ENCODE measurements at places on chromosomes 2 and 18.

DNA sequence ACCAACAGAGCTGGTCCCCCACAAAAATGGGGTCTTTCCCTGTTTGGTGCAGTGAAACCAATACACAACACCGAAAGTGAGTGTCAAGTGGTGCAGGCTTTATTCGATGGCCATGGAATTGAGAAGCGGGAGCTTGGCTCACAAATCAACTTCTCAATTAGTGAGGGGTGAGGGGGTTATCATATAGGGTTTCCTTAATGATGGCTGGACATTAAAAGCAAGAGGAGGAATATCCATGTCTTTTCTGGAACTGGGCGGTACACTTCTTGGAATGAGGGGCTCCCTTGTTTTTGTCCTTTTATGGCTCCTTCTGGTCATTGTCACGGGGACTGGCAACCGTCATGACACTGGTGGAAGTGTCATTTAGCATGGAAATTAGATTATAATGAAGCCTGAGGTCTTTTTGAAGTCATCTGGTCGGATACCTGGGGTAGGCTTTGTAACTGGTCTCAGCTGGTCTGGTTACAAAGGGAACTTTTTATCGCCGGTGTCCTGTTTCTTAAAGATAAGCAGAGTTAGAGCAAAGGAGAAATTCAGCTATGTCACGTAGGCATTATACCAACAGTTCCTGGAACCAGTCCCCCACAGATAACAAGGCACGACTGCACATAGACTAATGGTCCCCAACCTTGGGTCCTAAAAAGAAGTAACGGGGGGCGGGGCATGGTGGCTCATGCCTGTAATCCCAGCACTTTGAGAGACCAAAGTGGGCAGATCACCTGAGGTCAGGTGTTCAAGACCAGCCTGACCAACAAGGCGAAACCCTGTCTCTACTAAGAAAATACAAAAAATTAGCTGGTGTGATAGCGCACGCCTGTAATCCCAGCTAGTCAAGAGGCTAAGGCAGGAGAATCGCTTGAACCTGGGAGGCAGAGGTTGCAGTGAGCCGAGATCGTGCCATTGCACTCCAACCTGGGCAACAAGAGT is 93.5 kb upstream of the NDUFV2 start:
- DNase-seq = no peak

- DNase-seq = no peak
Observed at GRCh38 chr2:175834477-175834876, 167.6 kb downstream of the LNPK start.

DNA sequence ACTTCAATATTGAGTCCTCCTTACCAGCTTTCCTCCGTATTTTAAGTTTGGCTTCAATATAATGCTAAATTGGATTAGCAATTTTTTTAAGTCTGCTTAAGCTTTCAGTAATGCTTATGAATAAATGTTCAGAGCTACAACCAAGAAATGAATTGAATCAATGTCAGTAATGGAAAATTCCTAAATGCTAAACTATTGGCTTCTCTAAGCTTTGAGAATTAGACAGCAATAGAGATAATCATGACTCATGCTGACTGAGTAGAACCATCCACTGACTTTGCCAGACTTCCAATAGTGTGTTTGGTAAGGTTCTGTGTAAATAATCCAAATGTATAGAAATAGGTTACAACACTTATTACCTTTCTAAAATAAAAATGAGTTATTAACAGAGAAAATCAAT is 8.9 kb upstream of the PDE1A start:
- no peak for DNase-seq

DNA sequence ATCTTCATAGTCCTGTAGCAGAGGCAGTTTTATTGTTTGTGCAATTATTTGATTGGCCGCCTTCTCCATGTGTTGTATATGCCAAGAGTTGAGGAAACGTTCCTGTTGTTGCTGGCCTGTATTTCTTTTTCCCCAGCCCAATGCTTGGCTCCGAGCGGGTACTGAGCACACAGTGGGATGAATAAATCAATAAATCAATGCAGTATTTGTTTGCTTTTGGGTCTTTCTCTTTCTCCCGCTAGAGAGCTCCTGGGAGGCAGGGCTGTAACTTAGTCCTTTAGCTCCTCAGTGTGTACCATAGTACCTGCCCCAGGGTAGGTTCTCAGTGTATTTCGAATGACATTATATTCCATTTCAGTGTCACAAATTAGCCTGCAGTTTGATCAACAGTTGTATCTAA is 71.8 kb downstream of the ICOS start:
- DNase-seq = no peak

DNA sequence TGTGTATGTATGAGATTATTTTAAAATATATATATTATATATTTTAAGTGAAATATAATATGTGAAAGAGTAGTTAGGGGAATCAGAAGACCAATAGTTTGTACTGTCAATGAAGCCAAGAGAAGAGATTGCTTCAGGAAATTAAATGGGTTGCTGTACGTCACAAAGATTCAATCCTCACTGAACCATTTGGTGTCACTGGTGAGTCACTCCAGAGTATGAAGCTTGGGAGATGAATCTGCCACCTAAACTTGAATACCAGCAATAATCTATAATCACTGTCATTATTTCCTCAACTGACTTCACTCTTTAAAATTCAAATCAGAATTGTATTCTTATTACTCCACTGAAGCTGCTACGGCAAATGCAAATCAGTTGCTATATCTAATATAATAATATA is 41.9 kb upstream of the SCN9A start:
- DNase-seq = no peak

- no peak for DNase-seq
Observed at GRCh38 chr2:240998706-240998994, 232 bp downstream of the SNED1 start.

- no peak for DNase-seq
Observed at GRCh38 chr18:58805467-58806187, 59.0 kb upstream of the ZNF532 start.

DNA sequence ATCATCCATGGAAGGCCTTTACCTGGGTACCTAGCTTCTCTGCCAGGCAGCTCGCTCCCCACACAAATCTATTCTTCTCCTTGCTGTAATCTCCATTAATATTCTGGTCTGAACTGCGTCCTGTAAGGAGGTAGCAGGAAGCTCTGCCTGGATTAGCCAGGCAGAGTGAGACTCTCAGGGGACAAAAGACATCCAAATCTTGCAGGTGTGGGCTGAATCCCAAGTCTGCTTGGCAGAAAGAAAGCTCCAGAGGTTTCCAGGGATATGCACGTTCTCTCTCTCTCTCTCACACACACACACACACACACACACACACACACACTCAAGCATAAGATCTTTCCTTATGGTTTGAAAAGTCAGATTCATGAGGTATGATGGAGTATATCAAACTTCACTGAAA is 66.5 kb downstream of the THNSL2 start:
- DNase-seq = no peak

- no peak for DNase-seq
Observed at GRCh38 chr18:9038277-9038871, 64.1 kb upstream of the NDUFV2 start.

GRCh38 chr18:3492721-3493120 is 42.7 kb downstream of the TGIF1 start:
- DNase-seq = no peak

DNA sequence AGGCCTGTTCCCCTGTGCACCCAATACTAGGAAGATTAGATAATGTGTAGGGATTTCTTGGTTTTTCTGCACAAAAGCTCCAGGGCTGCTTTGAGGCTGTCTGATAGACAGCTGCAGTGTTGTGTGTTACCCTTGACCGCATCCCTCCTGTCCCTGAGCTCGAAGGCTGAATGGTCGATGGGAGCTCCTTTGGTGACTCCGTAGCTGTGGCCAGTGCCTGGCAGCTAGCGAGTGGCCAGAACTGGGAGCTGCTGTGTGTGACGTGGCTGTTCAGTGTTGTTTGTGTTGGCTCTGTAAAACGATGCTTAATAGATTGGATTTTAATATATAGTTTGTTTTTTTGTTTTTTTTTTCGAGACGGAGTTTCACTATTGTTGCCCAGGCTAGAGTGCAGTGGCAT is 170.0 kb downstream of the AGAP1 start:
- no peak for DNase-seq

DNA sequence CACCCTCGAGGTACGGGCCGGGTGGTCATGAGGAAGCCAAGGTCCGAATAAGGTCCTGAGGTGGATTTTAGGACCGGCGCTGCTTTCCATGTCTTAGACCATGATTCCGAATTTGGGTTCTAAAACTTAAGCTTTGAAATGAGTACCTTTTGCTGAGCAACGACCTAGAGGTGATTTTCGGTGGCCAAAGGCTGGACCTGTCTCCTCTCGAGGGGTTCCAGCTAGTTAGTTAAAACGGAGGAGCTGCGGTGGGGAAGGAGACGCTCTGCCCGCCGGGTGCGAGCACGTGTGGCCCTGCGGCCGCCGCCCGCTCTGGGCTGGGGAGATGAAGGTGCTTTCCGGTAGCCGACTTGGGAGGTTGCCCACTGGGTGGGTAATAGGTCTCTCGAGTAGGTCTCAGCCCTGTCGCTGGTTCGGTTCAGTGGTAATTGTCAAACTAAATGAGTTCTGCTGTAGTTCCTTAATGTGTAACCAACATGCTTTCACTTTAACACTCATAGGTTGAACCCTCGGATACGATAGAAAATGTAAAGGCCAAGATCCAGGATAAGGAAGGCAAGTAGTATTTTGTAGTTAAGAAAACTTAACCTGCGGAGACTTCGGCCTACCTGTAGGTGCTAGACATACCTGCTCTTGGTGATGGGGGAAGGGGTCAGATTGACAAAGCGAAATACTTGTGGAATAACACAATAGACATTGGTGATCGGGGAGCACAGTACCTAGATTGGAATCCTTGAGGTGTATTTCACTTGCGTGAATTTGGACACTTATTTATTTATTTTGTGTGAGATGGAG is 572 bp downstream of the RPS27A start:
- DNase-seq = no peak

GRCh38 chr2:144268036-144268678 is 251.8 kb downstream of the ZEB2 start:
- DNase-seq = no peak

DNA sequence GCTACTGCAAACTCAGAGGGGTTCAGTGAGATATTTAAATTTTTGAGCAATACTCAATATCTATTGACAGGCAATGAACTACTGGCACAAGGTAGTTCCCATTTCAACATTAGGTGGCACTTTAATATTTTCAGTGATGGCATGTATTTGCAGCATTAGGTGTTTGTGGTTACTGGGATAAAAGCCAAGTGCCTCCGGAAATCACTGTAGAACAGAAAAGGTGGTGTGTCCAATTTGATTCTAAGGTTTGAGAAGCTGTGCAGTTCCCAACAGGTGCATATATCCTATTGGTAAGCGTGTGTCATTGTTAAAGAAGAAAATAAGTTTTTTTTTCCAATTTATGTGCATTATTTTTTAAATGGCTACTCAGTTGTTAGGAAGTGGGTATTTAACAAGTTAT is 41.3 kb downstream of the NABP1 start:
- DNase-seq = no peak

DNA sequence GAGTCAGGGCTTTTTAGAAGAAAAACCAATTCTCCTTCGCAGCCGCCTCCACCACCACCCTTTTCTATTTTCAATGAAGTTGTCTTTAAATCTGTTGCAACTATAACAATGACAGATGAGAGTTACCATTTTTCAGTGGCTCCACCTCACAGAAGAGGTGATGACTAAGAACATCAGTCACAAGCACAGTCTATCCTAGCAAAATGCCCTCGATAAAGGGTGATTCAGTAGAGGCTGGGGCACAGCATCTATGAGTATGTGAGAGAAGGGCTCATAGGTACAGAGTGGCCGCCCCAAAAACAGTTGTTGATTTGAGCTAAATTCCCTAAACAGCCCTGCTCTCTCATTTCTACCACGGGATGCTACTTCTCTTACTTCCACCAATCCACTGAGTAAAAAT is 310.8 kb upstream of the MGAT5 start:
- DNase-seq = no peak

GRCh38 chr2:241120440-241120839 is 18.4 kb upstream of the MTERF4 start:
- no peak for DNase-seq

GRCh38 chr18:73948497-73948896 is 199.1 kb downstream of the FBXO15 start:
- DNase-seq = no peak

DNA sequence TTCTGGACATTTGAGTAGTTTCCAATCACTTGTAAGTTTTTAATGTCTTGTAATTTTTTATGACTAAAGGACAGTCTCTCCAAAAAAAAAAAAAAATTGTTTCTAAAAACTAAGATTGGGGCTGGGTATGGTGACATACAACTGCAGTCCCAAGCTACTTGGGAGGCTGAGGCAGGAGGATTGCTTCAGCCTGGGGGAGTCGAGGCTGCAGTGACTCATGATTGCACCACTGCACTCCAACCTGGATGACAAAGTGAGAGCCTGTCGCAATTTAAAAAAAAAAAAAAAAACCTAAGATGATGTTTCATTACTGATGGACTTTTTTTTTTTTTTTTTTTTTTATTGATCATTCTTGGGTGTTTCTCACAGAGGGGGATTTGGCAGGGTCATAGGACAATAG is 34.4 kb upstream of the PKDCC start:
- DNase-seq = no peak

DNA sequence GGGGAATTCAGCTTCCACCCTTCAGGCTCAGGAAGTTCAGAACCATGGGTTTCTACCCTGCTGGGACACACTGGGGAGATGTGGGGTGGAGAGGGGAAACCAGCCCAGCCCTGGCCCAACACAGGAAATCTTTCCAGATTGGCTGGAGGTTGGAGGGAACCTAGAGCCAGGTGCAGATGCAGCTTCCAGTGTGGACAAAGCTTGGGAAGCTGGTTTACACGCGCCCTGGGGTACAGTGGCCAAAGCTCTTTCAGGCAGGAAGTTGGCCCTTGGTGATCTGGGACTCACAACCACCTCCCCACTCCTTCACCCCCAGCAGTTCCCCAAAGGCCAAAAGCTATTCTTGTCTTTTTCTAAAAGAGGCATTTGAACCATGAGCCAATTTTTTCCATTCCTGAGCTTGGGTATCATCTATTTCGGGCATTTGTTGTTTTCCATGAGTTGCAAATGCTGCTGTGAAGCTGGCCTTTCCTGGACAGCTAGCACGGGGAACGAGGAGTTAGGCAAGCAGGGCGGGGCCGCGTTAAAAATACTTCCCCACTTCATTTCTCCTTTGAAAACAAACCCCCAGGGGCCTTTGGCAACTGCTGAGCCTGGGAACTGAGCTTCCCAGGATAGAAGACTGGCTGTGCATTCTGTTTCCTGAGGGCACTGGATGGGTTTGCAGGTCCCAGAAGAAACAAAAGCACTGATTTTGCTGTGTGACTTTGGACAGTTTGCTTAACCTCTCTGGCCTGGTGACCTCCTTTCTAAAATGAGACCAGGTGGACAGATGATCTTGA is 3.1 kb upstream of the ARID5A start:
- no peak for DNase-seq

DNA sequence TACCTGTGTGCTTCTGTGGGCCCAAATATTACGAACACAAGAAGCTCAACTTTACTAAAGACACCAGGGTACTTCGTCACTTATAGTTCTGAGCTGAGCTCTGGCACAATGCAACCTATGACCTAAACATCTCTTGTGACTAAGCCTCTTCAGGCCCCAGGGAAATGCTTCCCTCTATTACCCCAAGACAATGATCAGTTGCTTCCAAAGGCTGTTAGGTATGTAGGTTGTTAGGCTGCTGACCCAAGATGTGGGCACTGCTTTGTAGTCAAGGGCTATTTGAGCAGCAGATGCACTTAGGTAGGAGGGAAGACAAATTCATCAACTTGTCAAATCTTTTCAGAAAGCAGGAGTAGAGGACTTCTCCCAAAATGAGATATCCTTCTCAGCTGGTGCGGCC is 640.1 kb downstream of the EPHA4 start:
- DNase-seq = no peak

- no peak for DNase-seq
Observed at GRCh38 chr2:23814963-23815362, 112.0 kb downstream of the ATAD2B start.
